ENCODE measurements at places on chromosomes 11 and 22.

DNA sequence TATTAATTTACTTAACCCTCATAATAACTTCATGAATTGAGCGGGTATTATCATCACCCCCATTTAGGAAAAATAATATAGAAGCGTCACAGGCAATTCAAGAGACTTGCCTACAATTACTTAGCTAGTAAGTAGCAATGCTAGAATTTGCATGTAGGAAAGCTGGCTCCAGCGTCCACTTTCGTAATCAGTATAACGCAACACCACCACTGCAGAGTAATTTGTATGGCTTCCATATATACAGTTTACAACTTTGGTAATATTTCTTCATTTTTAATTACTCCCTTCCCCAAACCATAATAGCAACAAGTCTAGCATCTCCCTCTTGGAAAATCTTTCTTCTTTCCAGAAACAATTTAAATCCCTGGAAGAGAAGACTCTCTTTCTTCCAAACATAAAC, 89.9 kb upstream of the OR5AK2 start:
- DNase-seq: no peak

DNA sequence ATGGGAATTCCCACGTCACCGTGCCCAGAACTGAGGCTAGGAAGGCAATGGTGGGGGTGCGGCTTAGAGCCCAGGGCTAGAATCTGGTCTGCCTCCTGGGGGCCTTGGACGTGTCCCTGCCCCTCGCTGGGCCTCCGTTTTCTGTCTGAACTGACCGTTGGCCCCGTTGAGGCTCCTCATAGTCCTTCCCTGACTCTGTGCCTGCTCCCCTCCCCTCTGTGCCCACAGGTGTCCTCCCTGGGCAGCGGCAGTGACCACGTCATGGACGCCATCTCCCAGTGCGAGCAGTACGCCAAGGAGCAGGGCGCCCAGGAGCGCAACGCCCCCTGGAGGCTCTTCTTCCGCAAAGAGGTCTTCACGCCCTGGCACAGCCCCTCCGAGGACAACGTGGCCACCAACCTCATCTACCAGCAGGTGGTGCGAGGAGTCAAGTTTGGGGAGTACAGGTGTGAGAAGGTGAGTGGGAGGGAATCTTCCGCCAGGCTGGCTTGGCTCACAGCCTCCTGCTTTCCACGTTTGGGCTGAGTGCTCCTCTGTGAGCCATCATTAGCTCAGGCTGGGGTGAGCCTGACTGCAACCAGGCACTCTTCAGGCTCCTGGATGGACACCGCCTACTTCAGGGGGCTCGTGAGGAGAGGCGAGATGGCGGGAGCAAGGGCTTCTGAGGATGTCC, 63.9 kb downstream of the MYO7A start:
- DNase-seq: peak; percentile 56

- no peak for DNase-seq
Measured at GRCh38 chr11:13007182-13008060, 1.7 kb upstream of the RASSF10 start.

DNA sequence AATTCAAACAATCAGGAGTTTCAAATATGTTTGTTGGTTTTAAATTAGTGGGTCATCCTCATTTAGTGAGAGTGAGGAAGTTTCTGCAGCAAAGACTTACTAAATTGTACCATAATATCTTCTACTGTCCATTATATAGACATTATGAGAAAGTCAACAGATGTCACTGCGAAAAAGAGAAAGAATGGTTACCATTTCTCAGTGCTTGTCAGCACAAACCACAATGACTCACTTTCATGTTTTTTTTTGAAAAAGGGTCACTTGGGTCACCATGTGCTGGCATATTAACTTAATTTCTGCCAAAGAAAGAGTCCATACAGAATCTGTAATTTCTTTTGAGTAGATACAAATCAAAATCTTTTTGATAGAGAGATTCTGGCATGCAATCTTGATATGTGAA, 924.6 kb upstream of the FAT3 start:
- DNase-seq: peak; percentile 3

DNA sequence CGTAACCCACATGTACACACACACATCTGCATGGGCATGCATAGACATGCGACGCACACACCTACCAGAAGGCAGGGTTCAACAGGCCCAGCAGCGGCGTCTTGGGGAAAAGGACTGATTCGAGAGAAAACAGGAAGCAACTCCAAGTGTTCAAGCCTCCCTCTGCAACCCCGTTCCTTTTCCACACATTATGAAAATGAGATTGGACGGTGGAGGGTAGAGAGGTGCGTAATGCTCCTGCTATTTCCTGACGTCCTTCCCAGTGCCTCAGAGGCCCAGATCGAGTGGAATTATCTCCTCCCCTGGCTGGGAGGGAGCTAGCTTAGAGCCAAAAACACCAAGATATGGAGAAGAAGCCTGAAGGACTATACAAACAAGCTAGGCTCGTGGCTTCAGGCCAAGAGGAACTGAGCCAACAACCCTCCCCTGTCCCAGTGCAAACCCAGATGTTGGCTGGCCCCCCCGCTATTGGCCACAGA, 289.2 kb downstream of the MN1 start:
- no peak for DNase-seq

DNA sequence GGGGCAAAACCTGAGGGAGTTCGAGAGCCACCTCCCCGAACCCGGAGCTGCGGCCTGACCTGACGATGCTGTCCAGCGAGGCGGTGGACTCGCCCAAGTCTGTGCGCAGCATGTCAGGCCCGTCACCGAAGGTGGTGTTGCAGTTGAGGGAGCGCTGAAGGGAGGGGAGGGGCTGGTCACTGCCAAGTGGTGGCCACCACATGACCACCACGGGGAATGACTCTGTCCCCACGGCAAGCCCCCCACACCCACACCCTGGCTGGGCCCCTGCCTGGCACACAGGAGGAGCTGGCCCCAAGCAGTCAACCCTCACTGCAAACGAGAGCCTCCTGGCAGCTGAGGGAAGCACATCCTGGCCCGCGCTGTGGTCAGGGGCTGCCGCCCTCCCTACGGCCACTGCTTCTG, 30.8 kb downstream of the TRMU start:
- DNase-seq: no peak

DNA sequence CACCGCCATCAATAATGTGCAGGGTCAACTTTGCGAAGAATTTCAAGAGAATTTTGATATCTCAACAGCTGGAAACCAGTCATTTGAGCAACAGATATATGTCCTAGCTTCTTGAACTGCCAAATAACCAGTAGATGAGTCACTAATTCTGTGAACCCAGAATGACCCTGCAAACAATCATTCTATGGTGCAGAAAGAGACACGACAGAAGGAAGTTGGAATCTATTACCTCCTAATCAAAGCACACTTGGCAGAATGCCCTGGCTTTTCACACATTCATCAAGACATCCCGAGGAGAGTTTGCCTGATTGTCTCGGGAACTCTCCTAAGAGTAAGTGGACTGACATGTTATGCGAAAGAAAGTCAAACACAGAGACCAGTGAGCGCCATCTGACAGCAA, 621.1 kb downstream of the OPCML start:
- DNase-seq: no peak

DNA sequence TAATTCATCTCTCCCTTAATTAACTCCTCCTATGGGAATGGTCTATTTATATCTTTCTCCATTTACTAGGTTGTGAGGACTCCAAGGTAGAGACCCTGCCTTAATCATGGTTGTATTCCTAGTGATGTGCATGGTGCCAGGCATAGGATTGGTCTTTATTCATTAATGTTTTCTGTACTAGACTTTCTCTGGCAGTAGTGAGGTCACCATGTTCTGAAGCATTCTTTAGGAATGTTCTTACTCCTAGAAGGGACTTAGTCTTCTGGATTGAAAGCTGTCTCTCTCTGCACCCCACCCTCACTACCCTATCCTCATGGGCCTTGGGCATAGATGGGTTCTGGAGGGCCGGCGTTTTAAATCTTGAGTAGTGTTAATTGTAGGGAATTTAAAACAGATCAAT, 10.6 kb upstream of the INSC start:
- DNase-seq: no peak

GRCh38 chr22:42171946-42172719, 41.5 kb upstream of the CYP2D6 start:
- no peak for DNase-seq

GRCh38 chr11:11532574-11532973, 89.2 kb downstream of the GALNT18 start:
- no peak for DNase-seq

DNA sequence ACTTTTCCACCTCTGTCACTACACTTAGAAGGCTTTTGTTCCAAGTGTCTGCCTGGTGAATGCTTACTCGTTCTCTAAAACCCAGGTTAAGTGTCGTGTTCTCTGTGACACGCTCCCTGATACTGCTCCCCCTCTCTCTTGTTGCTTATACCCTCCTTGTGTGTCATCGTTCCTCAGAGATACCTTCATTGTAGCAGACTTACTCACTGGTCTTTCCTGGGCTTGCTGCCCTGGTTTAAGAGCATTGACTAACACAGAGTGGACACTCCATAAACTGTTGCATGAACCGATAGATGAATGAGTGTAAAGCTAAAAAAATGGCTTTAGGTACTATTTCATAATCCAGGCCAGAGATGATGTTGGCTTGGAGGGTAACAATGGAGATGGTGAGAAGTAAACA, 171.3 kb downstream of the GRIK4 start:
- DNase-seq: peak; percentile 31

DNA sequence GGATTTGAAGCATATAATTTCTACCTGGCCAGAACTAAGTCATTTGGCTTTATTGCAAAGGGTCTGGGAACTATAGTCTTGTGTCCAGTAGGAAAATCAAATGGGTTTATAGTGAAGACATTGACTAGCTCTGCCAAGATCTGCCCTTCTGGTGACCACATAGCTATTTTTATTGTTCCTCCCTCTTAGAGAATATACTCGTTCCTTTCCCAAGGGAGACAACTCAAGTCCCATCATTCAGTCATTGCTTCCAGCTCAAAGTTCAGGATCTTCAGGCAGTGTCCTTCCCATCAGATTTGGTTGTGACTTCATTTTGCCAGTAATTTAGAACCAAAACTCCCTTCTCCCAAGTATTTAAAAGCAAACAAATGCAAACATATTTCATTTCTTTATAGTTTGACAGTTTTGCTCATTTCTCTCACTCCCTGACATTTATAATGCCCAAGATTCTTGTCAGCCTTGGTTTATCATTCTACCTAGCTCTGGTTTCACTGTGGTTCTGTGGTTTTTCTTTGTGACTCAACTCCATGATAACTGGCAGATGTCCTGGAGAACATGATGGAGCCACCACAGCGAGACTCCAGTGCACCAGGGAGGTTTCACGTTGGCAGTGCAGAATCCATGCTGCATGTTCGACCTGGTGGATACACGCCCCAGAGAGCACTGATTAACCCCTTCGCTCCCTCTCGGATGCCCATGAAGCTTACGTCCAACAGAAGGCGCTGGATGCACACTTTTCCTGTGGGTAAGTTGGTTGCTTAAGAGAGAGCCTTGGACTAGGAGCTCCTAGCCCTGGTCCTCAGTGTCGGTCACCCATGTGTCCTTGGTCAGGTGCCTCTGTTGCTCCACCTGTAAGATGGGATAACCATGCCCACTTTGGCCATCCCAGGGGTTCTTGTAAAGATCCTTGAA, 64.9 kb downstream of the DEPDC5 start:
- DNase-seq: no peak

DNA sequence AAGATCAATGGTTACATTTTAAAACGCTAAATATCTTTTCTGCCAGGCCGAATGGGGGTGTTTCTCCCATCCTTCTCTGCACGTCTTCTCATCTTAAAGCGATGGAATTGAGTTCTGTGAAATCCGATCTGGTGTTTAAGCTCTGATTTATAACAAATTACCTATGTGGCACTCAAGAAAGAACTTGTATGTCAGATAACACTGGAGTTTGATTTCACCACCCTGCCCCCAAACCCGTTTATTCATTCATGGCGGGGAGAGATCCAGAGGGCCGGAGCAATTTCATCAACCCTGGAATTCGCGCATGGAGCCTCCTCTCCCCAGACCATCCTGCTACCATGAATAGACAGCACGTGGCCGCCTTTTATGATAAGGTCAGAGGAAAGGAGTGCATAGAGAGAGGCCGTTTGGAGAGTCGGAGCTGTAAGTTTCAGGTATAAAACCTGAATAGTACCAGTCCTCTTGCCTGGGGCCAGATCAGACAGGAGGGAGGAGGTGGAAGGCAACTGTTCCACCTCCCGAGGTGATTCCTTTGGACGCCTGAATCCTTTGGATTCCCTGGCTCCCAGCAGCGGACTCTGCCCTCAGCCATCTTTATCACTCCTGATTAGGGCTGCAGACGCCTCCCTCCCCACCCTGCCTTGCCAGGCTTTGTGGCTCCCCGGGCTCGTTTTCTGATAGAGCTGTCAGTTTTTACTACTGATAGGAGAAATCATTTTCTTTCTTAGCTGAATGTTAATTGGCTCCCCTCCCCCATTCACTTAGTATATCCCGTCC, 27.3 kb upstream of the NFAM1 start:
- DNase-seq: no peak

DNA sequence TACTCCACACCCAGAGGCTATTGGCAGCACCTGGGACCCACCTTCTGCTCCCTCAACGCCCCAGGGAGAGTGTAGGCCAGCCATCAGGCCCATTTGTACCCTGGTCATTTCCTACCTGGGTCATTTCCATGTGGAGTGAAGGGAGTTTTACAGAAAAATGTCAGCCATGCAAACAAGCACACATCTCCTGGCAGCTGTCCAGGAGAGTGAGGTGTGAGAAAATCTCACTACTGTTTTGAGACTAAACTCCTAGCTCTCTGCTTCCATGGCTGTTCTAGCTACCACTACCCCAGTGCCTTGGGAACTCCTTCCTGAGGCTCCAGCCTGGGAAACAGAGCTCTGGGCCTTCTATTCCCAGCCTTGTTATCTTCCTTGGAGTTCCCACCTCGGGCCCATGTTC, 2.8 kb upstream of the TMPRSS13 start:
- DNase-seq: no peak

- DNase-seq: no peak
Measured at GRCh38 chr11:86524620-86525352, 147.6 kb downstream of the ME3 start.

DNA sequence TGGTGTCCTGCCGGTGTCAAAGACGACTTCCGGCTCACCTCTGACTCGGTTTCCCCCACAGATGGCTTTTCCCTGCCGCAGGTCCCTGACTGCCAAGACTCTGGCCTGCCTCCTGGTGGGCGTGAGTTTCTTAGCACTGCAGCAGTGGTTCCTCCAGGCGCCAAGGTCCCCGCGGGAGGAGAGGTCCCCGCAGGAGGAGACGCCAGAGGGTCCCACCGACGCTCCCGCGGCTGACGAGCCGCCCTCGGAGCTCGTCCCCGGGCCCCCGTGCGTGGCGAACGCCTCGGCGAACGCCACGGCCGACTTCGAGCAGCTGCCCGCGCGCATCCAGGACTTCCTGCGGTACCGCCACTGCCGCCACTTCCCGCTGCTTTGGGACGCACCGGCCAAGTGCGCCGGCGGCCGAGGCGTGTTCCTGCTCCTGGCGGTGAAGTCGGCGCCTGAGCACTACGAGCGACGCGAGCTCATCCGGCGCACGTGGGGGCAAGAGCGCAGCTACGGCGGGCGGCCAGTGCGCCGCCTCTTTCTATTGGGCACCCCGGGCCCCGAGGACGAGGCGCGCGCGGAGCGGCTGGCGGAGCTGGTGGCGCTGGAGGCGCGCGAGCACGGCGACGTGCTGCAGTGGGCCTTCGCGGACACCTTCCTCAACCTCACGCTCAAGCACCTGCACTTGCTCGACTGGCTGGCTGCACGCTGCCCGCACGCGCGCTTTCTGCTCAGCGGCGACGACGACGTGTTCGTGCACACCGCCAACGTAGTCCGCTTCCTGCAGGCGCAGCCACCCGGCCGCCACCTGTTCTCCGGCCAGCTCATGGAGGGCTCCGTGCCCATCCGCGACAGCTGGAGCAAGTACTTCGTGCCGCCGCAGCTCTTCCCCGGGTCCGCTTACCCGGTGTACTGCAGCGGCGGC, 5.5 kb downstream of the B3GNT6 start:
- no peak for DNase-seq
